ENCODE measurements at places on chromosomes 3 and 15. TPM values are rescaled to one million over a fixed set of nuclear protein-coding genes. Genes with fewer than 3 reads are reported as not detected.

DNA sequence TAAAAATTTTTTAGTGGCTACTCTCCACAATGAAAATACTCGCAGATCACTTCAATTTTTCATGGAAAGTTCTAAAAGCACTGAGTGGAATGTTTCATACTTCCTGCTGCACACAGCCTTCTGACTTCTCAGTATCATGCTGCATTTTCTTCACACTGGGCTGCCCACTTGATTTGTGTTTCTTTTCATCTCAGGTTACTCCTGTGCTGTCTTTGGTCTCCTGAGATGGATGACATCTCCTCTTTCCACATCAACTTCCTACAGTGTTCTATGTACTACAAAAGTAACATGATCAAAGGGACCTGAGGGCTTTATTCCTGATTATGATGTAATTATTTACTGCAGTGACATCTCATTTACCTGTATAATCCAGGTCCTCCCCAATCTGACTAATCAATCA lies 927.7 kb downstream of the ROBO2 start:
- no peak for DNase-seq

DNA sequence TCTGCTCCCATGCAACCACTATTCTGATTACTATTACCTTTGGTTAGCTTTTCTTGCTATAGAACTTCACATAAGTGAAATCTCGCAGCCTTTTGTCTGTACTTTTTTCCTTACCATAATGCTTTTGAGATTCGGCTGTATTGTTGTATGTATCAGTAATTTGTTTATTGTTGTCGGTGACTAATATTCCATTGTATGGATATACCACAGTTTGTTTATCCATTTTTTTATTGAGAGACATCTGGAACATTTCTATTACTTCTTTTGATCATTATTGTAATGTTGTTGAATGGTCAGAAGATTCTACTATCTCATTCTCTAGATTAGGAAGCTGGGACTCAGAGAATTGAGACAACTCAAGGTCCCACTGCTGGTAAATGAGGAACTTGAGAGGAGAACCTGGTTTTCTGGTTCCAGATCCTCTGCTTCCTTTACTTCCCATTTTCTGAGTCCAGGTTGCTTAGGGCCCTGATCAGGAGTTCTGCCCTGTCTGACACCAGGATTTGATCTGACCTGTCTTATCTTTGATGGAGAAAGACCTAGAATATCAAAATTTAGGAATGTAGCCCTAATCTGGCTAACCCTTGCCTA lies 18.2 kb upstream of the SPTSSB start:
- no peak for DNase-seq

GRCh38 chr3:157746391-157746790 lies 243.2 kb upstream of the VEPH1 start:
- no peak for DNase-seq

DNA sequence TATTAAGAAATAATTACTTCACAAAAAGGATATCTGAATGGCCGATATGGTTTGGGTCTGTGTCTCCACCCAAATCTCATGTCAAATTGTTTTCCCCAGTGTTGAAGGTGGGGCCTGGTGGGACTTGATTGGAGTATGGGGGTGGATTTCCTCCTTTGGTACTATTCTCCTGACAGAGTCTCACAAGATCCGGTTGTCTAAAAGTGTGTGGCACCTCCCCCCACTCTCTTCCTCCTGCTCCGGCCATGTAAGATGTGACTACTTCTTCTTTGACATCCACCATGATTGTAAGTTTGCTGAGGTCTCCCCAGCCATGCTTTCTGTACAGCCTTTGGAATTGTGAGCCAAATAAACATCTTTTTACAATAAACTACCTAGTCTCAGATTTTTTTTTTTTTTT lies 34.5 kb downstream of the ZBTB11 start:
- no peak for DNase-seq

DNA sequence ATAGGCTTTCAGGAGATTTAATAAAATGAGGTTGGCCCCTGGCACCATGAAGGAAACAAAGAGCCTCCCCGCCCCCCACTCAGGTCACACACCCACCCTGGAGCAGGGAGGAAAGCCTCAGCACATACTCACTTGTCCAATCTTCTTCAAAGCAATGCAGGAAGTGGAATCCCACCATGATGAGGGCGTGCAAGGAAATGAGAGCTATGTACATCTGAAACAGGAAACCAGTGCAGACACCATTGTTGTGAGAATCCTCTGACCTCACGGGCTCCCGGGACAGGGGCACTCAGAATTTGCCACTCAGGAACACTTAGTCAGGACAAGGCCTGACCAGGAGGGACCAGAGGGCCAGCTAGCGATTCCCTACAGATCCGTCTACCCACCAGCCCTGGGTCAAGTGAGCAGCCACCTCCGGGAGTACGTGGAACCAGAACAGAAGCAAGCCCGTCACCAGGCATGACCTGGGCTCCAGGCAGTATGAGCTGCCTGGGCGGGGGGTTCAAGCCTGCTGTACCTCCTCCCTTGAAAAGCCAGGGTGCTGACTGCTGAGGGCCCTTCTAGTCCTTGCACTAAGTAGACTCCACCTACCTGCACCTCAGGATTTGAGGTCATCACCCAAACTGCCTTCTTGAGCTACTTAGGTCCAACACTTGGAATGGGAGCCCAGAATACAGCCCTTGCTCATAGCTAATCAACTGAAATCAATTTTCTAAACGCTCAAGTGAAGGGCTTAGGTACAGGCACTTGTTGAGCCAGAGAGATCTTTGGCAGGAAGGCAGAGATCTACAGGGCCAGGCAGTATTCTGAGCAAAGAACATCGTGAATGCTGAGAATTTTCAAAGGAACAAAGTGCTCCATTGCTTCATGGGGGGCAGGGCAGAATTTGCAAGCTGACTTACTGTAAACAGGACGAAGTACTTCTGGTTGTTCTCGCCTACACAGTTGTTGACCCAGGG lies 42.7 kb downstream of the ZDHHC3 start:
- DNase-seq = no peak

Gene GPR149
- not detected for total RNA-seq

Gene NR2E3
- not detected for total RNA-seq

Gene C3orf85
- not detected for total RNA-seq

Gene PRR20G
- not detected for total RNA-seq
